Endothelial cell of umbilical vein (primary cell): ENCODE measurements at places on chromosomes 12 and 14. TPM values are rescaled to one million over a fixed set of nuclear protein-coding genes. Genes with fewer than 3 reads are reported as not detected.

DNA sequence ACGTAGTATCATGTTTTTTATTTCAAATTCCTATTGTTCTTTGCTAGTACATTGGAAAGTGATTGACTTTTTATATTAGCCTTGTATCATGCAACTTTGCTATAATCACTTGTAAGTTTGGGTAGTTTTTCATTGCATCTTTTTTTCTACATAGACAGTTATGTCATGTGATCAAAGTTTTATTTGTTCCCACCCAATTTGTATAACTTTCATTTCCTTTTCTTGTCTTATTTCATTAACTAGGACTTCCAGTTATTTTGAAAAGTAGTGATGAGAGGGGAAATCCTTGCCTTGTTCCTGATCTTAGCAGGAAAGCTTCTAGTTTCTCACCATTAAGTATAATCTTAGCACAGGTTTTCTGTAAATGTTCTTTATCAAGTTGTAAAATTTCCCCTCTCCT lies 9.8 kb upstream of the KRT6A start:
- no peak for DNase-seq

GRCh38 chr12:78279567-78279966 lies 448.9 kb downstream of the NAV3 start:
- no peak for DNase-seq

GRCh38 chr12:75482646-75483045 lies 2.1 kb downstream of the GLIPR1 start:
- DNase-seq: no peak

- DNase-seq: no peak
Observed at GRCh38 chr12:110339184-110339952, 58.3 kb downstream of the ATP2A2 start.

- no peak for DNase-seq
Observed at GRCh38 chr12:16833376-16834015, 227.5 kb upstream of the LMO3 start.

DNA sequence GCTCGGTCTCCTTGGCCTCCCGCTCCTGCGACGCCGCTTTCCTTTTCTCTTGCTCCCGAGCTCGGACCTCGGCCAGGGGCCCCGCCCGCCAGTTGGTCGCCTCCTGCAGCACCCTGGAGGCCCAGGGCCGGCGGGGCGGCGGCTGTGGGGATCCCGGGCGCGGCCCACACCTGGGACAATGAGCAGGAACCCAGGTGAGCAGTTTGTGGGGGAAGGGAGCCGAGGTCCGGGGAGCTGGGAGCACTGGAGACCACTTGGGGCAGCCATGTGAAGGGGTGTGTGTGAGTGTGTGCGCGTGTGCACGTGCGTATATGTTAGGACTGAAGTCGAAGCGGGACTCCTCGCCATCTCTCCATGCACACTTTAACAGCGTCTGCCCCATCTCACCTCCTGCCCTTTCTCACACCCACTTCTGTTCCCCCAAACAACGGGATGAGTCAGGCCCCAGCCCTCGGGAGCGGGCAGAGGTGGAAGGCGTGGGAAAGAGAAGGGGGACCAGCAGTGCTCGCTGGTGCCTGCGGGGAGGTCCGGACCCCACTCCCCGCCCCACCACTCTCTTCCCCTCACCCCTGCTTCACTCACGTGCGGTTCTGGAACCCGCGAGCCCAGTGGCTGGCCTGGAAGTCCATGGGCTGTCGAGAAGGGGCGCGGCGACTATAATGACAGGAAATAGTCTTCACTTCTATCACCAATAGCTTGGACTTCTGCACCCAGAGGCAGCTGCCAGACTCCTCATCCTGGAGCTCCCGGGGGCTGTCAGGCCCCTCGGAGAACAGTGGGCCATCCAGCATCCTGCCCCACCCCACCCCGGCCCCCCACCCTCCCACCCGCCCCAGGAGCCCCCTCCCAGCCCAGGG lies 450 bp downstream of the DDN start:
- no peak for DNase-seq

DNA sequence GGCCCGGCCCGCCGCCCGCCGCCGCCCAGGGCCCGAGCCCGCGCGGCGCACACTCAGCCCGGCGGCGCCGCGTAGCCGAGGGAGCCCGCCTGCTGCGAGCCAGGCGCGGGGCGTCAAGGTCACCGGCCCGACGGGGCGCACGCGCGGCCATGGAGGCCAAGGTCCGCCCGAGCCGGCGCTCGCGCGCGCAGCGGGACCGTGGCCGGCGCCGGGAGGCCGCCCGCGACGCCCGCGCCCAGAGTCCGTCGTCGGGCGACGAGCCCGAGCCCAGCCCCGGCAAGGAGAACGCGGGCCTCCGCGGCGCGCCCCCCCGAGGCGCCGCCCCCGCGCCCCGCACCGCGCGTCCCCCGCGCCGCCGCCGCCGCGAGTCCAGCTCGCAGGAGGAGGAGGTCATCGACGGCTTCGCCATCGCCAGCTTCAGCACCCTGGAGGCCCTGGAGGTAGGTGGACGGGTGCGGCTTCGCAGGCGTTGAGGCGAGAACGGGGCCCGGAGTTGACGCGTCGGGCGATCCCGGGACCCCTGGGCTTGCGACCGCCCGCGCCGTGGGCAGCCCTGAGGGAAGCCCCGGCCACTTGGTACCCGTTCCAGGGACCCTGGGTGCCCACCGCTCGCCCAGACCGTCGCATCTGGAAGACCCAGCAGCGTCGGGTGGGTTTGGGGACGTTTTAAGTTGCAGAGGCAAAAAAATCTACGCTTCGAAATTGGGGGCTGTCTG lies 629 bp downstream of the FBRSL1 start:
- no peak for DNase-seq

GRCh38 chr14:54737132-54737711 lies 165.4 kb downstream of the GCH1 start:
- no peak for DNase-seq

Gene LMNTD1
- not detected in 2 replicates for total RNA-seq

Gene TAS2R14
- 3.0 and 4.2 TPM in 2 replicates for total RNA-seq

Gene PMCH
- 1.1 and 1.8 TPM in 2 replicates for total RNA-seq
